ENCODE measurements at places on chromosomes 7 and 10.

DNA sequence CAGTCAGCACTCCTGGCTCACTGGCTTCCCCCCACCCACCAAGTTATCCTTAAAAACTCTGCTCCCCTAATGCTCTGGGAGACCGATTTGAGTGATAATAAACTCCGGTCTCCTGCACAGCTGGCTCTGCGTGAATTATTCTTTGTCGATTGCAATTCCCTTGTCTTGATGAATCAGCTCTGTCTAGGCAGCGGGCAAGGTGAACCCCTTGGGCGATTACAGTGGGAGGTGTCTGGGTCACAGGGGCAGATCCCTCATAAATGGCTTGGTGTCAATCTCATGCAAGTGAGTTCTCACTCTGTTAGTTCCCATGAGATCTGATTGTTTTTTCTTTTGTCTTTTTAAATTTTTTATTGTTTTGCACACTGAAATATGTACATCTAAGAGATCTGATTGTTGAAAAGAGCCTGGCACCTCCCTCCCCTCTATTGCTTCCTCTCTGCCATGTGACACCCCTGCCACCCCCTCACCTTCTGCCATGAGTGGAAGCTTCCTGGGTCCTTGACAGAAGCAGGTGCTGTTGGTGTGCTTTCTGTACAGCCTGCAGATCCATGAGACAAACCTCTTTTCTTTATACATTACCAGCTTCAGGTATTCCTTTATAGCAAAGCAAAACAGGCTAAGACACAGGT, 20.5 kb downstream of the OTUD1 start:
- DNase-seq = no peak

GRCh38 chr7:13282377-13282980, 595.0 kb downstream of the ARL4A start:
- no peak for DNase-seq

- DNase-seq = no peak
Measured at GRCh38 chr10:123804716-123805115, 86.9 kb downstream of the CPXM2 start.

GRCh38 chr7:22663721-22664120, 63.3 kb upstream of the IL6 start:
- DNase-seq = no peak

GRCh38 chr7:99476107-99476506, 3.4 kb downstream of the ZNF789 start:
- DNase-seq = no peak

GRCh38 chr7:19248681-19249080, 103.5 kb upstream of the FERD3L start:
- no peak for DNase-seq

DNA sequence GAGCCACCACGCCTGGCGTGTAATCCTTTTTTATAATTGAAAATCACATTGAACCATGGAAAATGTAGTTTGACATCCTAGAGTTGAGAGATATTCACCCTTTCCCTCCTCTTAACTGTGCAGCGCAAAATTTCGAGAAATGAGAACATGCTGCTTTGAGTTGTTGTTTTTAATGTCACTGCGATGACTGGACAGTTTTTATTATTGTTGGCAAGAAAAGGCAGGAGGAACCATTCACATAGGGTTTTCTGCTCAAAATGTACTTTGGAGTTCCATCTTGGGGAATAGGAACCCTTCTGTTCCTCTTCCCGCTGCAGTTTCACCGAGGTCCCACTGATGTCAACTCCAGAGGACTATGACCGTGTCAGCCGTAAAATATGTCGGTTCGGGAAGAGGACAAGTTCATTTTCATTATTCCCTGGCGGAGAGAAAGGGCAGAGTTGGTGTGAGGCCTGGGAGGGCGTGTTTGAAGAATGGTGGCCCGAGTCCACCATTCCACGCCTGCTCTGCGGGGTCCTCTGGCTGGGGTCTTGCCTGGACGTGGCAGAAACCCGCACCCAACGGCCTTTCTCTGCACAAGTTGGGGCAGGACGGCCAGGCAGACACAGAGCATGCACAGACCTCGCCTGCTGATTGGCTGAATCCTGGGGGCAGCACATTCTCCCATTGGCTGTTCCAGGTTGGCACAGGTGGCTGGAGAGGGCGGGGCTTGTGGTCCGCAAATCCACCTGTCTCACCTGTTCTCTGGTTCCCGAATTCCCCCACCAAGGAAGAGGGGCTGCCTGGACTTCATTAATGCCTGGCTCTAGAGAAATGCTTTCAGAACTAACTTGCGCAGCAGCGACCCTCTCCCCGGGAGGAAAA, 105.1 kb upstream of the TCF7L2 start:
- no peak for DNase-seq
